ENCODE measurements at places on chromosomes 4 and X.

DNA sequence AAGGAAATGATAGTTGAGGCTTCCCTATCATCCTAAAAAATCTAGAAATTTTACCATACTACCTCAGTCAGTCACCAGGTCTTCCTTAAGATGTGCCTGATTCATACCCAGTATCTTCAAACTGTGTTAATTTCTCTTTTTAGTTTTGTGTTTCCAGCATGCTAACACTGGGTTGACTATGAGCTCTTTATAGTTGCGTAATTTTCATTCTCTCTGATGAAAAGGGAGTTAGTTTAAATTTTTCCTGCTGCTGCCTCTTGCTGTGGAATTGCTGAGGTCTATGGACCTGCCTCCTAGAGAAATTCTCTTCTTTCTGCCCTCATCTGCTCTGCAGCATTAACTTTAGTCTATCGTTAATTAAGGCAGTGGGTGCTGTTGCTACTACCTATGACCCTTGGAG, 66.6 kb downstream of the BANK1 start:
- no peak for DNase-seq

GRCh38 chr4:99724067-99724466, 66.4 kb upstream of the C4orf54 start:
- no peak for DNase-seq

- no peak for DNase-seq
Observed at GRCh38 chr4:155690044-155690837, 23.6 kb downstream of the GUCY1A1 start.

GRCh38 chrX:12843061-12843667, 23.7 kb upstream of the TLR7 start:
- no peak for DNase-seq
